A549 treated with ZK216348 at 1 μM for 4 hours (cell line): ENCODE measurements at places on chromosomes 5 and 9. TPM values are rescaled to one million over a fixed set of nuclear protein-coding genes. Genes with fewer than 3 reads are reported as not detected.

The SPACA9 gene
- total RNA-seq = 4.0 to 6.2 TPM (median 4.3 TPM) in 5 replicates

The DIRAS2 gene
- not detected in 5 replicates for total RNA-seq

The ADAMTS2 gene
- 0.07 to 0.16 TPM (median 0.09 TPM) in 4 of 5 replicates, not detected in the other for total RNA-seq

The LPAR1 gene
- 17.0 to 23.1 TPM (median 21.3 TPM) in 5 replicates for total RNA-seq

The SIL1 gene
- total RNA-seq = 24.8 to 27.3 TPM (median 26.7 TPM) in 5 replicates

The TEX48 gene
- not detected in 5 replicates for total RNA-seq

The CDH6 gene
- 0.07 to 0.15 TPM (median 0.11 TPM) in 4 of 5 replicates, not detected in the other for total RNA-seq

The TMED9 gene
- total RNA-seq = 267 to 288 TPM (median 273 TPM) in 5 replicates

The CFAP77 gene
- not detected in 5 replicates for total RNA-seq

The MEGF9 gene
- 15.8 to 28.4 TPM (median 26.3 TPM) in 5 replicates for total RNA-seq

The GLDC gene
- 13.6 to 14.5 TPM (median 14.1 TPM) in 5 replicates for total RNA-seq

The TAF11L4 gene
- not detected in 5 replicates for total RNA-seq

The ARL14EPL gene
- total RNA-seq = 0.18 to 0.33 TPM (median 0.18 TPM) in 3 of 5 replicates, not detected in the others

The AP3B1 gene
- 23.2 to 34.8 TPM (median 31.4 TPM) in 5 replicates for total RNA-seq

The ITGA2 gene
- total RNA-seq = 11.7 to 21.3 TPM (median 17.2 TPM) in 5 replicates

The SPINK4 gene
- total RNA-seq = not detected in 5 replicates

The ST8SIA4 gene
- total RNA-seq = 0.12 to 0.78 TPM (median 0.47 TPM) in 5 replicates

The CHD1 gene
- total RNA-seq = 22.5 to 46.4 TPM (median 26.7 TPM) in 5 replicates

The QSOX2 gene
- total RNA-seq = 21.1 to 30.5 TPM (median 28.8 TPM) in 5 replicates

The MEIKIN gene
- total RNA-seq = not detected in 5 replicates

The CENPP gene
- 5.6 to 8.3 TPM (median 6.5 TPM) in 5 replicates for total RNA-seq

The PDLIM4 gene
- 0.47 to 1.2 TPM (median 0.63 TPM) in 5 replicates for total RNA-seq

The ARHGEF37 gene
- 1.2 to 1.5 TPM (median 1.4 TPM) in 5 replicates for total RNA-seq

The EPB41L4B gene
- total RNA-seq = 11.5 to 16.9 TPM (median 14.6 TPM) in 5 replicates

The CTNNAL1 gene
- total RNA-seq = 42.6 to 64.7 TPM (median 51.1 TPM) in 5 replicates

The ARID3C gene
- 0.13 to 0.23 TPM (median 0.19 TPM) in 3 of 5 replicates, not detected in the others for total RNA-seq

The VCAN gene
- total RNA-seq = 10.4 to 15.3 TPM (median 11.7 TPM) in 5 replicates

The PCDHGA4 gene
- total RNA-seq = 0.11 to 0.23 TPM (median 0.17 TPM) in 5 replicates

The NRARP gene
- total RNA-seq = 1.9 to 7.2 TPM (median 5.6 TPM) in 5 replicates

The NPR3 gene
- total RNA-seq = 15.6 to 22.5 TPM (median 19.0 TPM) in 5 replicates

The ANKDD1B gene
- 0.14 to 0.17 TPM in 2 of 5 replicates, not detected in the others for total RNA-seq

The MCTP1 gene
- total RNA-seq = 6.8 to 12.7 TPM (median 7.9 TPM) in 5 replicates

The SMIM33 gene
- total RNA-seq = not detected in 5 replicates

The PCDHAC2 gene
- 3.3 to 7.4 TPM (median 4.4 TPM) in 5 replicates for total RNA-seq

The IFNA2 gene
- total RNA-seq = not detected in 5 replicates

The RNF180 gene
- 0.29 to 0.57 TPM (median 0.39 TPM) in 5 replicates for total RNA-seq

The IL33 gene
- total RNA-seq = 0.25 to 1.2 TPM (median 0.33 TPM) in 5 replicates

The TAF1L gene
- 0.02 TPM in 1 of 5 replicates, not detected in the others for total RNA-seq
